ENCODE measurements at places on chromosomes 3 and 15.

- no peak for DNase-seq
Observed at GRCh38 chr3:184275961-184276910, at the start of gene ECE2. Gene ECE2, plus strand, starts transcription at chr3:184276022. Its CDS starts 132 bp downstream, at chr3:184276154.

DNA sequence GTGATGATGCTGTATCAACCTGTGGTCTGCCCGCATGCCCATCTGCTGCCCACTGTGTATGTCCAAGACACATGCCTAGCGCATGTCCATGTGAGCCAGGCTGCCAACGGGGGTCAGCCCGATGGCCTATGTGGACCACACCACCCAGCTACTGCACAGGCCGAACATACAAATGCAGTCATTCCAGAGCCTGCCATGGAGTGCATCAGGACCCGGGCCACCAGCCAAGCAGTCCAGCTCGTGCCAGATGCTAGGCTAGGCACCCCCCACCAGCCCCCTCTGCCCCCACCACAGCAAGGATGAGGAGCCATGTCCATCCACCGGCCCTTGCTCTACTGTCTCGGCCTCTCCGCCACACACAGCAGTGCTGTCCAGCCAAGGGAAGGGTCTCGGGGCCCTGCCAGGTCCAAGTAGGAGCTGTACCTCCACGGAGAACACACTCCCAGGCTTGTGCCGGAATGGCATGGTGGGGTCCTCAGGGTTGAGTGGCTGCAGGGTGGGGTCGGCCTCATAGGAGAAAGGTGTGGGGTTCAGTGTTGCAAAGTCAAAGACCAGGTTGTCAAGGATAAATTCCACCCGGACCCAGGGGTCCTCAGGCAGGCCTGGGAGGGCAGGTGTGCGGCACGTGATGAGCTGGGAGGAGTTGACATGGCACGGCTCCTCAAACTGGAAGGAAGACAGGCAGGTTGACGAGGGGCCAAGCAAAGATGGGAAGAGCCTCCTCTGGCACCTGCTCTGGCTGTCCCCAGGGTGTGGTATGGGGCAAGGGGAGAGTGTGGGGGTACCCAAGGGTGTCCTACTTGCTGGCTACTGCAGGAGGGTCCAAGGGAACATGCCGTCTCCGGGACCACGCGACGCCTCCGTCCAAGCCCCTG, 15.3 kb downstream of the PLXNB1 start:
- no peak for DNase-seq

- DNase-seq, result no peak
Observed at GRCh38 chr3:58522759-58523425, 14.1 kb downstream of the ACOX2 start.

DNA sequence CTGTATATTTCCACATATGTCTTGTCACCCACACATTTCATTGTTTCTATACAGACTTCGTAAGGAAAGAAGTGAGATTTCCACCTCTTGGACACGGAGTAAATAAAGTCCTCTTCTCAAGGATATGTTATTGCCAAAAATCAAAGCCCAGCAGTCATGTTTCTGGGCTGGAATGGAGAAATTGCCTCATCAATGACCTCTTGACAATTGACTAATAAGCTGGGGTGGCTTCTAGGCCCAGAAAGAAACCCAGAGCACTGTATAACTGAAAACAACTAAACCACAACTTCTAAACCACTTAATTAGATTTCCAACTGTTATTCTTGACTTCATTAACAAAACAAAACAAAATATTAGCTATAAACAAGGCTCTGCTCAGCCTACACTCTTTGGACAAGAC, 56.4 kb upstream of the SLC24A5 start:
- no peak for DNase-seq

DNA sequence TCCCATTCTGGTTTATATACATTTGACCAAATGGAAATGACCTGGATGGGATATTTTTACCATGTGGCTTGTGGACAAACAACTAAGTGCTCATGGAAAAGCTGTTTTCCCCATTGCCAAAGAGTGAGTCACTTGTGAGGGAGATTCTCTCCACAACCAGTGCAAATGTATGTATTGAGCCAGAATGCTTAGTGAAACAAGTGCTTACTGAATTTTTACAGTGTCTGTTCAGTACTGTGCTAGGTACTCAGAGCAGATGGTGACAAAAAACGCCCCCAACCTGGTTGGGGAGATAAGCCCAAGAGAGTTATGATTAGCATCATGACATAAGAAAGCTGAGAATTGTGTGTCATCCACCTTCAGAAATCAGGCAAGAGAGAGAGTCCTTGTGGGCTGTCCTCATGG, 2.3 kb downstream of the CHP1 start:
- DNase-seq, result no peak

DNA sequence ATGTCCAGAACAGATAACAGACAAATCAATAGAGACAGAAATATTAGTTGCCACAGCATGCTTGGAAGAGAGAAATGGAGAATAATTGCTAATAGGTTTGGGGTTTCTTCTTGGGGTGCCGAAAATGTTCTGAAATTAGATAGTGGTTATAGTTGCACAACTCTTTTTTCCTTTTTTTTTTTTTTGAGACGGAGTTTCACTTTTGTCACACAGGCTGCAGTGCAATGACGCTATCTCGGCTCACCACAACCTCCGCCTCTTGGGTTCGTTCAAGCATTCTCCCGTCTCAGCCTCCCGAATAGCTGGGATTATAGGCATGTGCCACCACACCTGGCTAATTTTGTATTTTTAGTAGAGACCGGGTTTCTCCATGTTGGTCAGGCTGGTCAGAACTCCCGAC, 163.3 kb downstream of the PLCH1 start:
- DNase-seq, result no peak

DNA sequence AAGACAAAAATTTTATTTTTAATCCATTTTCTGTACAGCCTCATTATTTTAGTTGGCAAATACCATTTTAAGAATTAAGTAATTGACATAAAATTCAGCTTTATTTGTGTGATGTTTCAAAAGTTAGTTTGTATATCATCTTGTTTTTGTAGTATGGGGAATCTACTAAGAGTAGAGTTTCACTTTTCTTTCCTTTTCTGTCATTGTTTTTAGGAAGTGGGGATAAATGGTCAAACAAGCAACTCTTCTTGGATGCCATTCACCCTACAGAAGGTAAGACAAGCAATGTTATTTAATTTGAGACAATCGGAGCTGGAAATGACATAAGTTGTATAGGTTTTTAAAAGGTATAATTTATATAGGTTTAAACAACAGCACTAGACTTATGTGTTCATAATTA, 268.3 kb downstream of the BBX start:
- no peak for DNase-seq
